ENCODE measurements at places on chromosomes 2 and 18.

DNA sequence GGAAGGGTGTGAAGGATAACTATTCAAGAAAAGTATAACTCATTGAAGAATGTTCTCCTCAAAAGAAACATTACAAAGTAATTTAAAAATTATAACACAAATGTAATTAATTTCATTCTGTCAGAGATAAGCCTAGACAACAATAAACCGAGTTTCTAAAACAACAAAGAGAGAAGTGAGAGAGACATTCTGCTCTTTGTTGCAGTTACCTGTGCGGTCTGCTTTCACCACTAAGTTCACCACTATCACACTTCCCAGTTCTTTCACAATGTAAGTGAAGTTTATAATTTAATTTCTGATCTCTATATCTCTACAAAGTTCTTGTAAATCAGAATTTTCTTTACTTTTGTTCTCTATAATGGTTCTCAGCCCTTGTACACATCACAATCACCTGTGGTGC is 76.3 kb upstream of the FRZB start:
- no peak for DNase-seq

GRCh38 chr2:142100139-142100873 is 30.5 kb downstream of the LRP1B start:
- no peak for DNase-seq

DNA sequence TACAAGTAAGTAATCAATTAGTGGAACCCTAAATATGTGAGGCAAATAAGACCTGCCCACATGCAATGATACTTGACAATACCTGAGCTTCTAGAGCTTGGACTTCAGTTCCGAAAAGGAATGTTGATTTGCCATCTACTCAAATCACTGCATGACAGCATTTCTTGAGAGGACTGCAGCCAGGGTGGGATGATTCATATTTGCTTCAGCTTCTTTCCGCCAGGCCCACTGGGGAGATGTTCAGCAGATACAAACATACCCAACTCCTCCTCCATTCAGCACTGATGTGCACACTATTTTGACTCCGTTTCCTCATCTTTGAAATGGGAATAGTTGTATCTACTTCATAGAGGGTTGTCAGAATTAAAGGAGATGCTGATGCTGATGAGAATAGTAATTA is 28.8 kb upstream of the TMEM177 start:
- no peak for DNase-seq

DNA sequence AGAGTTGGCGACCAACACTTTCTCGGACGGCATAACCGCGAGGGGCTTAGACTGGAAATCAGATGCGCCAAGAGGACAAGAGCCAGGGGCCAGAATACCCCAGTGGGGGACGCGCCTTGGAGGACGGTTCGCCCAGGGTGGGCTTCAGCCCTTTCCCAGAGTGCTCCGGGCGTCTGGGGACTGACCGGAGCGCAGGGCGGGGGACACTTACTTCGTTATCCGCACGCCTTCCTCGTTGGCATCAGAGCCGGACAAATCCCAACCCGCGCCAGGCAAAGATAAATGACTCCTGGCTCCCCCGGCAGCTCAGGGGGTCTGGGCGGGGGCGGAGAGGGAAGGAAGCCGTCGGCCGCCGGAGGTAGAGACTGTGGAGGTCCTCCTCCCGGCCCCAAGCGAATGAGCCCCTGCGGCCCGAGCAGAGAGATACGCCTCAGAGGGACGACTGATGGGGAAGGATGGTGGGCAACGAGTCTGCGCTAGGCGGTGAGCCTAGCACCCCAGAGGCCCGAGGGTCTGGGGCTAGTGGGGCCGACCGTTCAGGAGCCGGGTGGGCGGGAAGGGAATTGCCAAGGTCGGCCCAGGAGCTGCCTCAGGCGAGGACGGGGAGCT is 4.7 kb upstream of the SATB2 start:
- no peak for DNase-seq

DNA sequence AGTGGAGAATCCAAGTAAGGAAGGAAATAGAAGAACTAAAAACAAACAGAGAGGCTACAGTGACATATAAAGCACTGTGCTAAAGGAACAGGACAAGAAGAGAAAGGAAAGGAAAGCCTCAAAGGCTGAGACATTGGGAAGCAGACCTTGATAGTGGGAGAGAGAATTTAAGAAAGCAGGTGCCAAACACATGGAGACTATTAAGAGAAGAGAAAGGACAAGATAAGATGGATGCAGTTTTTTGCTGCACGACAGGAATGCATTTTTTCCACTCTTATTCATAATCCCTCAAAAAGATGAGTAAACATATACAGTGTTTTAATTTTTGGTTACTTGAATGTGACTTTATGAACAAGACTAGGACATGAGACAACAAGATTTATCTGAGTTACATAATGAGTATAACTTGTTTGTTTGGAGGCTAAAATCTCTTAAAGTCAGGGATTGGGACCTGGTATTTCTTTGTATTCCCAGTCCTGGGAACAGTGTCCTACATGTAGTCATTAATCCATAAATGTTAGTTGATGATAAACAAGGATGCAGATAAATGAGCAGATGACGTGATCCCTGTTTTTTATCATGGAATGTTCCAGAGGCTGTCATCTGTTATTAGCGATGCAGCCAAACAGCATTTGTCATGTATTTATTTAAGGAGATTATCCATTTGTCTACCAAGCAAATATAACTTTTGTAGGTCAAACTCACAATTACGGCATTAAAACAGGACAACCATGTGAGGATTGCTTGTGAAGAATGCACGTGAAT is 141.7 kb downstream of the DNER start:
- no peak for DNase-seq

DNA sequence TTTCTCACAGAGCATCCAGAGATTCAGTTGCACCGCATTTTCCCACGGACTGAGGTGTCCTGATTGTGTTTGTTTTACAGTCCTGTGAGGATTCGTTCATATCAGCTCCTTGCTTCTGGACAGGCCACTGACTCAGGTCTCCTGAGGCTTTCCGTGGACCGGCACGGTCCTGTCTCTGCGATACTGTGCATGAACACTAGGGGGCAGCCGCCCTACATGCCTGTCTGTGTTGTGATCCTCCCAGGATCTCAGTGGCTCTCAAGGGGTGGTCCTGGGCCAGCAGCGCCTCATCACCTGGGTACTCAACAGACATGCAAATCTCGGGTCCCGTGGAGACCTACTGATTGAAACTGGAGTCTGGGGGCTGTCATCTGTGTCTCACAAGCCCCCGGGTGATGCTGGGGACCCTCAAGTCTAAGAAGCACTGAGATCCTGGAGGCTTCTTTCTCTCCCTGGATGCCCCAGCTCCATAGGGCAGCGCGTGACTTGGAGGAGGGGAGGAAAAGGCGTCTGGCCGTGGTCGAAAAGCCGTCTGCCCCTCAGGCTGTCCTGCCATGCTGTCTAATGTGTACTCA is 28.9 kb downstream of the IL1R2 start:
- DNase-seq, result peak; percentile 72

GRCh38 chr2:190540048-190540447 is 5.5 kb upstream of the NEMP2 start:
- DNase-seq, result no peak

- no peak for DNase-seq
These were observed 83.2 kb downstream of the TTC32 start for GRCh38 chr2:19818543-19818942.

- peak; percentile 75 for DNase-seq
These were observed 44.9 kb downstream of the TMEM37 start for GRCh38 chr2:119476301-119477112.

DNA sequence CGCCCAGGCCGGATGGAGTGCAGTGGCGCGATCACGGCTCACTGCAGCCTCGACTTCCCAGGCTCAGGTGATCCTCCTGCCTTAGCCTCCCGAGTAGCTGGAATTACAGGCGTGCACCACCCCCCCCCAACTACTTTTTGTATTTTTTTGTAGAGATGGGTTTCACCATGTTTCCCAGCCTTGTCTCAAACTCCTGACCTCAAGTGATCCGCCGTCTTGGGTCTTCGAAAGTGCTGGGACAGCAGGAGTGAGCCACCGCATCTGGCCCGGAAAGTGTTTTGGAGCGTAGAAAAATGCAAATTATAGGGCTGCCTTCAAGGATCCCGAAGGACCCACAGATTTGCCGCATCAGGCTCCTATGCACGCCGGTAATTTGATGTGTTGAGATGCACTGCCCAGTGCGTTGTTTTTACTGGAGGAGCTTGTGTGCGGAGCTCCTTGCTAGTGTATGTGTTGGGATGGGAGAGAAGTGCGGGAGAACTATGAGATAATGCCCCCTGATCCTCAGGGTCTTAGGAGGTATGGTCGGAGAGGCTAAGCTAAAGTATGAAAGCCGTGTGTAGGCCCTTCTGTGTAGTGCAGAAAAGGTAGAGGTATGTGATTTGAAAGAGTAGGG is 1.2 kb upstream of the CLASP1 start:
- peak; percentile 48 for DNase-seq

DNA sequence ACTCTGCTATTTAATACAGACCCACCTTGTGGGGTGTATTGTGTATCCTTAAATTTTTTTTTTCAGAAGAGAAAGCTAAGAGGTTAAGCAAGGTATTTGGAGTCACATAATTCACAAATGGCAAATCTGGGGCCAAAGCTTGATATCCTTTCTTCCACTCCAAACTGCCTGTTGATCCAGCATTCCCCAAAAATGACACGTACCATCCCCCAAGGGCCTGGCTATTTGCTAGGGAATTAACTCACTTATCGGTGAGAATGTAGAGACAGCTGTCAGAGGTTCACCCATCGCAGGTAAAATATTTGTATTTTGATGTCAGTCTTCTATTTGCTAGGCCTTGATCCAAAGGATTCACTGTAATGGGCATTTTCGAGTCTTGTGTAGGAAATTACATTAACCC is 103.6 kb upstream of the FZD7 start:
- DNase-seq, result no peak

DNA sequence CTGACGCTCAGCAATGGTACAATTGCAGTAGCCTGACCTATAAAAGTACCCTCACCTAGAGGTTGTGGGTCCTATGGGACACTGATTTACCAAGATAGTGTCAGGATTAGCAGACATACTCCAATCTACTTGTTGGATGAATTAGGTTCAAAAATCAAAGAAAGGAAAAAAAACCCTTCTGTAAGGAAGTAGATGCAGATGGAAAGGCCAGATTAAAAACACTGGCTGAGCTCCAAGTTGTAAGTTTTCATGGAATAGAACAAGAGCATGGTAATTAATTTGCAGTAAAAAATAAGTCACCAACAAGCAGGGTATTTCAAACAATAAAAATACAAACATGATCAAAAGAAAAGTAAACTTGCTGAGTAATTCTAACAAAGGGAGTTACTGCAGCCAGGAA is 26.4 kb downstream of the IDH1 start:
- DNase-seq, result no peak

DNA sequence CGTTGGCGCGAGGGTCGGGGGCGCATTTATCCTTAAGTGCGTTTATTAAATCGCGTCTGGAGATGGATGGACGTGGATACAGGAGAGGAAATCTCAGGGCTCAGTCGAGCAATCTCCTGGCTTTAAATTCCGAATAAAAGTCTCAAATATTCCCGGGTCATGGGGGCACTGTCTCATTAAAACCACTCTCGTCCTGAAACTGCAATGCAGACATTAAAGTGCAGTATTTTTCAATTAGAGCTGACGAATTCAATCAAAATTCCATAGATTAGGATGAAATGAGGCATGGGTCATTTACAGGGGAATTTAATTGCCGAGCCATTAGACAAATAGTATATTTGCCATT is 10.7 kb upstream of the GBX2 start:
- no peak for DNase-seq

DNA sequence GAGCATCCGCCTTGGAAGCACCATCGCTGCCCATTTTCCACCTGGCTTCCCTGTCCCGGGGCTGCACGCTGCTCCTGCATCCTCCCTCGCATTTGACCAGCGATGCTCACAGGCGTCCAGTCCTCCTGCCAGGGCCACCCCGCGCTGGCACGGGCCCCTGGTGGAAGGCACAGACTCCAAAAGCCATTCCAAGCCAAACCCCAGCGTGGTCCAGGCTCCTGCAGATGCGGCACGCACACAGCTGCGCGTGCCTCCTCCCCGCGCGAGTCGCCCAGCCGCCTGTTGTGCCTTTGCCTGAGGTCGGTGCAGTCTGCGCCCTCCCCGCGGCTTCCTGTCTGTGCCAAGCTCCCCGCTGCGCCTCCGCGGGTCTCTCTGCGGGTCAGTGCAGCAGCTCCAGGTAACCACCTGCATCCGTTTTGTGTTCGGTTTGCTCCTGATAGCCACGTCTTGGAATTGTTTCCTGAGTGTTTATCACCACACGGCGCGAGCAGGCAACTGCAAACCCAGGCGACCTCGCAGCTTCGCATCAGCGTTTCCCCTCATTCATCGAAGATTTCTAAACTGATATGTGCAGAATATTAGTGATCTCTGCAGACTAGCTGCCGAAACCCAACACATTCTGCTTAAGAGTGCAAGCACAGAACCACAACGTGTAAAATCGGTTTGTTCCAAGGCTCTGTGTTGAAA is 65.2 kb upstream of the SALL3 start:
- DNase-seq, result no peak

DNA sequence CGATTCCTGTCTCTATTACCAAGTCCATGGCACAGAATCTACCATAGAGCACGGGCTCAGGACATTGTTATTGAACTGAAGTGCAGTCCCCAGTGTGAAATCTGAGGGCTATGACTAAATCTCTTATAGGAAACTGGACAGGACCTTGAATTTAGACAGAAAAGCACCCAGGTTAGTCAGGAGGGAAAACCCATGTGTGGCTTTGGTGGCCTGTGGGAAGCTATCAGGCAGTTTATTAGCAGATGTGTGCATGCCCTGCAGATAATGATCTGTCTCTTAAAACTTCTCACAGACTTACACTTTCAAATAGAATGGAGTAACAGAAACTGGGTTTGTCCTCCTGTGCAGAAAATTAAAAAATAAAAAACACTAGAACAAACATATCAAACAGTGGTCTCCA is 610.0 kb upstream of the RAB6C start:
- DNase-seq, result no peak

GRCh38 chr2:99559075-99559662 is 69.4 kb upstream of the REV1 start:
- DNase-seq, result peak; percentile 73

- DNase-seq, result no peak
These were observed 26.3 kb upstream of the CRIM1 start for GRCh38 chr2:36329251-36329650.

- DNase-seq, result no peak
These were observed 61.3 kb upstream of the HAAO start for GRCh38 chr2:42853549-42854206.

DNA sequence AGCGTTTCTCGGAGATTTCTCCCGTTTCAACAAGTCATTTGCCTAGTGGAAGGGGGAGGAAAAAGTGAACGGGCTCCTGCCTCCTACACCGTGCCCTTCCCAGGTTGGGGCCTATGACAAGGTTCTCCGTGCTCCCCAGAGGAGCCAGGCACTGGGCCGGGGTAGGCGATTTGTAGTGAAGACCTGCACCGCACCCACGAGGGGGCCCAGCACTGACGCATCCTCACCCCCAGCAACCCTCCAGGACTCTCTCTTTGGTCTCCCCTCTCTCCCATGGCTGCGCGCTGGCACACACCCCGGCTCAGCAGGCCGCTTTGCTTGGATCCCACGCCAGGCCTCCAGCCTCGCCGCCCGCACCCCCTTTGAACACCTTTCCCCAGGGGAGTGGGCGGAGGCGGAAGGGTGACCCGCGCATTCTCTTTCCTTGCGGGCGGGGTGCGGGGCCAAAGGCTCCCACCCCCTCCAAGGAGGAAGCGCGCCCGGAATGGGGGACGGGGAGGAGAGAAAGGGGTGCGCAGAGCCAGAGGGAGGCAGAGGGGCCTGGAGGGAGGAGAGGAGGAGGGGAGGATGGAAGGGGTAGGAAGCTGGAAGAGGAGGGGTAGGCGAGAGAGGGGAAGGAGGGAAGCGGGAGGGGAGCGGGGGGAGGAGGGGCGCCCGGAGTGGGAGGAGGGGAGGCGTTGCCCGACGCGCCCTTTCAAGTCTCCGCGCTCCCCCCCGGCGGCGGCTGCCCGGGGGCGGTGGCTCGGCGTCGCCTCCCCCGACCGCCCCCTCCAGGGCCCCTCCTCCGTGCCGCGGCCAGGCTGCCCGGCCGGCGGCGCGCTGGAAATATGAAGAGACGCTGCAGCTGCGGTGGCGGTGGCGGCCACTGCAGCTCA is at the start of gene APCDD1:
TSS of gene APCDD1 (plus strand) at position 830 of the 875 bp plus-strand sequence. CDS start 347 bp downstream, outside the sequence.
- no peak for DNase-seq
